ENCODE measurements at places on chromosomes 2 and 18.

DNA sequence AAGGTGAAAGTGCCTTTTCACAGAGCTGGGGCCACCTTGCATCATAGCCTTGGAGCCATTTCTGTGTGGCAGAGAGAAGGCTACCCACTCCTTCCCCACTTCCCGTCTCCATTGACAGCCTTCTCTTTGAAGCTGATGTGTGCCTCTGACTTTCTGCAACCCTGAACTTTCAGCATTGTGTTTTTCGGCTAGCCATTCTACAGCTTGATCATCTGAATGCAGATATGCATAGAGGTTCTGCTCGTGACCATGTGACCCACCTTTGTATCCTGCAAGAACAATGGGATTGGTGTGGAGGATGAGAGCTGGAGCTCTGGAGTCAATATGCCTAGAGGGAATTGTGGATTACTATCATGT, 69.1 kb upstream of the KCNE4 start:
- DNase-seq: no peak

GRCh38 chr2:3959372-3959771, 256.0 kb downstream of the DCDC2C start:
- DNase-seq: peak; percentile 66

GRCh38 chr2:55951533-55951932, 28.0 kb upstream of the EFEMP1 start:
- no peak for DNase-seq

GRCh38 chr18:71105078-71105819, 816.4 kb downstream of the SOCS6 start:
- DNase-seq: no peak

DNA sequence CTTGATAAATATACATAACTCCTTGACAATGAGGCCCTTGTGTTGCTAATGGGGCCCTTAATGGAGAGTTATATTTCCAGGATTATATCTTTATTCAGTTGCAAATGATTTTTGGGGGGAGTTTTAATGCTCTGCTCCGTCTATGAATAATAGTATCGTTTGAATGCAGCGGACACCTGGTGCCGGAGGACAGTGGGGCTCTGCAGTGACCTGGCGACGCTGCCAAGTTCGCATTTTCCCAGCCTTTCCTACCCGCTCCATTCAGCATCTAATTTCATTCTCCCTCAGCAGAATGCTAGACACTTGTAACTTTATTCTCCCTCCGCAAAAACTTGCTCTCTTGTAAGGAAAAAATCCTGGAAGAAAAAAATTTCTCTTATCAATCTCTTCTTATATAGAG, 257.6 kb upstream of the SALL3 start:
- DNase-seq: no peak

DNA sequence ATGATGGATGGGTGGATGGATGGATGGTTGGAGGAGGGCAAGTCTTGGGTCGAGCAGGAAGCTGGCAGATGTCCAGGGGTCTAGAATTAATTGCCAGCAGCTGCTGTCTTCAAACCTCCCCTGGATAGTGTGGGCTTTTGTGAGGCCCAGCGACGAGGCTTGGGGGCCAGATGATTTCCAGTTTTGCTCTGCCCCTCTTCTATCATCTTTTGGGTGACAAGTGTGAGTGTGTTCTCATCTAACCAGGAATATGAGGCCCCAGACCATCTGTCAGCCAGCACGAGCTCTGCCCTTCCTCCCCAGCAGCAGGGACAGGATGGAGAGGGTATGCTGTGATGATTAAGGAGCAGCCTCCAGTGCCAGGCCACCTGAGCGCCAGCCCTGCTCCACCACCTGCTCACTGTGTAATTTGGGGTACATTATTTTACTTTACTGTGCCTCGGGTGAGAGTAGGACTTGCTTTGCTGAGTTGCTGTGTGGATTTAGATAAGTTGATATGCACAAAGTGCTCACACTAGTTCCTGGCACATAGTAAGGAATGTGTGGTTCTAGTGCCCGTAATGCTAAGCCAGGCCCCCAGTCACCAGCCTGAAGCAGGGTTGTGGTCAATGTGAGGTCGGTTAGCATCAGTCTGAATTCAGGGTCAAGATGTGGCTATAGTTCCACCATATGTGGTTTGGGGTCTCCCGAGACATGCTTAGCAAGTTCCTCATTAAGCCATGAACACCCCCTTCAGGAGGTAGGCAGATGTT, 251.1 kb downstream of the CYP26B1 start:
- DNase-seq: no peak

GRCh38 chr2:74739129-74739528, 85.1 kb downstream of the SEMA4F start:
- no peak for DNase-seq

DNA sequence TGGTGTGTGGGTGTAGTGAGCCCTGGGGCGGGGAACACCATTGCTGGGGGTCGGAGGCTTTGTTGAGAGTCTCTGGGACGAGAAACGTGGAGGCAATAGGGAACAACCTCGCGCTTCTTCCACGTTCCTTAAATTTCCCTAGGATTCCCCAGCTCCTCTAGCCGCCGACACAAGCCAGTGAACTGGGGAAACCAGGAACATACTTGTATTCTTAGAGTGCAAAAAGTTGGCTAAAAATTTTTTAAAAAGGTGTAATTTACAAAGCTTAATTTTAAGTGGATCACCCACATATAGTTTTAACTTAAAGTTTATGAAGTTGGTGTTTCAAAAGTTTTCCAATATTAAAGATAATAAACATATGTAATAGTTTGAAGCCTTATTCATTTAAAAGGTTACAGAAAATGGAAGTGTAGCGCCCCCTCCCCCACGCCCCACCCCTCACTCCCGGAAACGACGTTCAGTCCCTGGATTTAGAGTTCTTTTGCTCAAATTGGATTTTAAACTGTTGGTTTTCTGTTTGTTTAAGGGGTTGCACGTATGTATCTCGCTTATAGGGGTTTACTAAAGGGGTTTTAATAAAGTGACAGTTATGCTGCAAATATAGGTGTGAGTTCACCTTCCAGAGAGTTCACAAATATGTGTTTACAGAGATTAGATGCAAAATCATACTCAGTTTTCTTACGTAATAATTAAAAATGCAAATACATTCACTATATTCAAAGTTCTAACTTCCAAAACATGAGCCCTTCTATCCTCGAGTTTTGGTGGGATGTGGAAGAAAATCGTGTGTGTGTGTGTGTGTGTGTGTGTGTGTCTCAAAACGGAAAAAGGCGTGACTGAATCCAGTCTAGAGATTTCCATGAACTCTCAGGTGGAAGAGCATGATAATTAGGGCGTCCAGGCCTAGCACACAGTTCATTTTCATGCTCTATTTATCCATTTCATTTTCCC, 872 bp downstream of the DSG2 start:
- DNase-seq: peak; percentile 27

GRCh38 chr2:213162516-213163118, 11.2 kb upstream of the IKZF2 start:
- DNase-seq: no peak

DNA sequence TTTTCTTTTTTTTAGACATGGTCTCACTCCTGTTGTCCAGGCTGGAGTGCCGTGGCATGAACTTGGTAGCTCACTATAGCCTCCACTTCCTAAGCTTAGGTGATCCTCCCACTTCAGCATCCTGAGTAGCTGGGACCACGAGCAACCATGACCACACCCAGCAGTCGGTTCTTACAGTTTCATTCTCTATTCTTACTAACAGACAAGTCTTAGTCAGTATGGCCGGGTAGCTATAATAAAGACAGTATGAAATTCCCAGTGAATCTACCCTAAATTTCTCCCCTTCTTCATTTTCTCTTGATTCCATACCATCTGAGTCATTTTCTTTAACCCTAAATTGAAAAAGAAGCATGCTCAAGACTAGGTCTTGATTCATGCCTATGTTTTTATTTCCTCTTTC, 775.3 kb upstream of the NRXN1 start:
- DNase-seq: no peak

DNA sequence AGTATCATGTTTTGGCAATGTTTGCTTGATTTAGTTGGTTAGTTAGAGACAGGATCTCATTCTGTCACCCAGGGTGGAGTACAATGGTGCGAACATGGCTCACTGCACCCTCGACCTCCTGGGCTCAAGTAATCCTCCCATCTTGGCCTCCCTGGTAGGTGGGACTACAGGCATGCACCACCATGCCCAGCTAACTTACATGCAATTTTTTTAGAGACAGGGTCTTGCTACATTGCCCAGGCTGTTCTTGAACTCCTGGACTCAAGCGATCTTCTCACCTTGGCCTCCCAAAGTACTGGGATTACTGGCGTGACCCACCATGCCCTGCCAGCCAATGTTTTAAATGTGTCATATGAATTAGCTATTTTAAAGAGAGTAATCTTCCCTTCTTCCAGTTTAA, 16.3 kb upstream of the CDKL4 start:
- no peak for DNase-seq

GRCh38 chr18:47781561-47781960, 148.9 kb downstream of the SMAD2 start:
- no peak for DNase-seq
